ENCODE measurements at places on chromosomes 7 and 10.

DNA sequence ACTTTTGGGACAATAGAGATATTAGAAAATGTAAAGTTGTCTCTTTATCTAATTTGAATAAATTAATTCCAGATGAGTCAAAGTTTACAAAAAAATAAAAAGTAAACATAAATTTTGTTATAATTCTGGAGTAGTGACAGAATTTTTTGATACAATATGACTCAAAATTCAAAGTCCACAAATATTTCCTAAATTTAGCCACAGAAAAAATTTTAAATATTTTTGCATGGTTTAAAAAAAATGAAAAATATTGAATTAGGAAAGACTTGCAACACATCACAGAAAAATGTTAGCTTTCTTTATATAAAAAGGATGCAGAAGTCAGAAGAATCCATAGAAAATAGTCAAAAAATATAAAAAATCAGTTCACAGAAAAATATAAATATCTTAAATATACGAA lies 117.7 kb downstream of the ARHGAP21 start:
- no peak for DNase-seq

- no peak for DNase-seq
Measured at GRCh38 chr7:148325208-148325607, 265.4 kb upstream of the C7orf33 start.

- DNase-seq: no peak
Measured at GRCh38 chr10:101506829-101507661, 81.0 kb downstream of the POLL start.

- DNase-seq: no peak
Measured at GRCh38 chr7:86644282-86645224, 844 bp downstream of the GRM3 start.

- no peak for DNase-seq
Measured at GRCh38 chr7:152871678-152872060, 112.1 kb downstream of the ACTR3B start.

- no peak for DNase-seq
Measured at GRCh38 chr10:102800611-102801335, 36.4 kb downstream of the CYP17A1 start.

DNA sequence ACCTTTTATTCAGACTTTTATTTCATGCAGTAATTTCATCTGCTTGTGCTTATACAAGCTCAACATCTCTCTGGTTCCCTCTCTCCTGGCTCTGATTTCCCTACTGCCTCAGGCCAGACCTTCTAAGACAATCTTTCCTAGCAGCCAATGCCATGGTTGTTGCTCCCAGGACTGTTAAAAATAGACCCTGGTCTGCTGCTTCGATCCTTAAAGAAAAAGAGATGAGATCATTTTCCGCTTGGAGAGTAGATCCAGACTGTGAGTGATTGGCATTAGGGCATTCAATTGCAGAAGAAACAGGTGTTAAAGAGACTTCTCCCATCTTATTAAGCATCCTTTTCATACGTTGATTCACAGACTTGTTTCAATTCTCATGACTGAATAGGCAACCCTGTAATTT lies 68.4 kb upstream of the ITGB1 start:
- no peak for DNase-seq

DNA sequence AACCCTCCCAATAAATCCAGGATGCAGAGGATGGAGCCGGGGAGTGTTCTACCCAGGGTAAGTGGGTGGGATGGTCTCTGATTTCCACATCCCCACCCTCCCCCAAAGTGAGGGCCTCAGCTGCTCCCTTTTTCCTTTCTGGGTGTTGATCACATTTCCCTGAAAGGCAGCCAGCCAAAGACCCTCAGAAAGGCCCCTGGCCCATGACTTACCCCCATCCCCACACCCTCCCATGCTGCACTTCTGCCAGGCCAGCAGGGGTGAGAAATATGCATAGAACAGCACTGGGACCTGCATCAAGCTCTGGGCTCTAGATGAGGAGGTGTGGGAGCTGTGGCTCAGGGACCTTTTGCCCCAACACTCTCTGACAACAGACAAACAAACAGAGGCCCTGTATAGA lies 927.3 kb upstream of the ZNF722 start:
- DNase-seq: no peak

DNA sequence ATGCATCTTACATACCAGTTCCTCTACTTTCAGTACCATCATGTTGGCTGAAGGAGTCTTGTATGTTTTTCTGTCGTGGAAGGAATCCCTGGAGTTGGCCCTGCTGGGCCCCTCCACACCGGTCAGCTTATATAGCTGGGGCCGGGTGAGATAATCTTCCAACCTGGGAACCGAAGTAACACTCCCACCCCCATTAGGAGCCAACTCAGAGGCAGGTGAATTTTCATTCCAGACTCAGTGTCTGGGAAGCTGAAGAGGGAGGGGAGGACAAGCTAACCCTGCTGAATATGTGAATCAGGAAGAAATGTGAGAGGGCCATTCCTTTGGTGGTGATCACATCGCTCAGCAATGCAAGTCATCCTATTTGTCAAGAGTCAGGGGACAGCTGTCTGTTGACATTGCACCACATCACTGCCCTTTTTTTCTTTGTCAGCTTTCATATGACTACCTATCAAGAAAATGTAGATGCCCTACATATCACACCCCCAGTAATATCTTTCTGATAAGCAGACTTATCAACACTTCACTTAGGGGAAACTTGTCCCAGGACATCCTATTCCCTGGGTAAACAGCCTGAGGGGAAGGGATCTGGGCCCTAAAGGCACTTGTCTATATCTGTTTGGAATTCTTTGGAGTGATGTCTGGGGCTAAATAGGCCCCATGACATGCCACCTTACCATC lies at the start of gene ANKRD1:
Gene ANKRD1, minus strand, starts transcription at position 102 of the 681 bp plus-strand sequence. Its CDS starts 60 bp downstream, at position 42.
- no peak for DNase-seq

DNA sequence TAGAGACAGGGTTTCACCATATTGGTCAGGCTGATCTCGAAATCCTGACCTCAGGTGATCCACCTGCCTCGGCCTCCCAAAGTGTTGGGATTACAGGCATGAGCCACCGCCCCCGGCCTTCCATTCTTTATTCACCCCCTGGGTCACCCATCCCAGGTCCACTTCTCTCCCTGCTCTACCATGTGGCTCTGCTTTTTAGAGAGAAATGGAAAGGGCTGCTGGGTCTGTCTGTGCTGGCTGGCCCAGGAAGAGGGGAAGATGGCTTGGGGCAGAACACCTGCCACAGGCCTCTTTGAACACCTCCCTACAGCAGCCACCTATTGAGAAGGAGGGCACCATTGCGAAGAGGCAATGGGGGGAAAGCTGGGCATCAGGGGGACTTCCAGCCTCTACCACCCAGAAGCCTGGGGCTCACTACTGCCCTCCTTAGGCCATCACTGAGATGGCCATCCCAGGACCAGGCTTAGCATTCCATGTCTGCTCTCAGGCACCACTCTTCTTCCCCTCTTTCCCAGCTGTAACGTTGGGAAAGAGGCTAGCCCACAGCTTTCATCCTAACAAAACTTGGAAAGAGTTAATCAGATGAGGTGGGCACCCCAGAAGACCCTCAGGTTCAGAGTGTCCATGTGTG lies 256.3 kb downstream of the GRID1 start:
- DNase-seq: no peak

DNA sequence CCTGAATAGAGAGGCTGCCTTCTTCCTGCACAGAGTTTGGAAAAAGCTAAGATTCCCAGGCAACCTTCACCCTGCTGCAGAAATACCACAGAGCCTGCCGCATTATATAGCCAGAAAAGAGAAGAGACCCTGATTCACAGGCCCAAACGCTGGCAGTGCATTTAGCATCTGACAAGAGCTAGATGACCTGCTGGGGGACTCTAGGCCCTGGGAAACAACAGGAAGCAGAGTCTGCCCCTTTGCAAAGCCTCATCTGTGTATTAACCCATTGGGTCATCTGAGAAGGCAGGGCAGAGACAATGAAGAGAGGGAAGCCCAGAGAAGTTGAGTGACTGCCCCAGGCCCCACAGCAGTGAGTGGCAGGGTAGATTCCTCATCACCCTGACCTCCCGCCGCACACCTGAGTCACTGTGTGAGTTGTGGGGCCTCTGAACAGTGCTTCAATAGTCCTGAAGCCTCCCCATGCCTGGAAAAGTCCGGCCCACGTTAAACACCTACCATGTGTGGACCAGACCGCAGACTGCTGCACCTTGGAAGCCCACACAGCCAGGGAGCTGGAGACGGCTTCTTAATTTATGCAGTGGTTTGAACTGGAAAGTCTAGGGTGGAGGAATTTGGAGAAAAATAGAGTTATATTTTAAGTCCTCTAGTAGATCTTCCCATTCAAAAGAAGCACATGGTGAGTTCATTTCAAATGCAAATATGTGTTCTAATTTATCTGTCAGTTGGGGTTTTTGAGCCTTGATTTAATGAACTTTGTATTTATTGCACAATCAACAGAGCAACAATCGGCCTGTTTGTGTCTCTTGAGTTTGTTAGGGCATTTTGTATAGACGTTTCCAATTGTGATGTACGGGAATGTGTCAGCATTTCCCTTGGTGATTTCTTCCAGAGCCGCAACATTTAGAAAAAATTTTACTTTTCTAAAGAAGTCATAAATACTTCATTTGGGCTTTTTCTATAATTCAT lies 80.4 kb upstream of the GPR26 start:
- no peak for DNase-seq

- no peak for DNase-seq
Measured at GRCh38 chr10:12717981-12718707, 283.4 kb downstream of the CCDC3 start.

DNA sequence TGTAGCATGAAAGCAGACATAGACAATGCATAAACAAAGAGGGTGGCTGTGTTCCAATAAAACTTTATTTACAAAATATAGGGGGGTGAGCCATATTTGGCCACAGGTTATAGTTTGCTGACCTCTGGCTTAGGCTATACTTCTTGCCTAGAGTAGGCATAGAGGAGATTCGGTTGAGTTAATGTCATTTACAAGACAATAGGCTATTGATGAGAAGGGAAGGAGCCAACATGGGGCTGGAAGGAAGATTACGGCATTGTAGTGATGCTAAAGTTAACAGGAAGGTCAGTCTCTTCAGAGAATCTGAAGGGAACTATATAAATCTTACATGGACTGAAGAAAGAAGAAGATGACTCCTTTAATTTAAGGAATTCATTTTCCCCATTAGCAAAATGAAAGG lies 463.5 kb downstream of the HTR7 start:
- no peak for DNase-seq

DNA sequence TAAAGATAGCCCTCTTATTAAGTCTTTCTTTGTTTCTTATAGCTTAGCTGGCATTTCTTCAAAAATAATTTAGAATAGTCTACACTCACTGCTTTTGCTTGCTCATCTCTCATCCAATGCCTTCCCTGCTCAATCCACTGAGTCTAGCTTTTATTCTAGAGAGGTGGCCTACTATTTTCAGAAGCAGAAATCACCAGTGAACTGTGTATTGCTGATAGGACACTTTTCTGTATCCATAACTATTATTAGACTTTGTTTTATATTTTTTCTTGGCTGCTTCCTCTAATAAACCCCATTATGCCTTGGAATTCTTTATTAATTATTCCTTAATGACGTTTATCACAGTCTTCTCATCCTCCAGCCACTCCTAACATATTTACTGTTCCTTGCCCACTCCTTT lies 206.8 kb downstream of the SEMA3A start:
- no peak for DNase-seq

DNA sequence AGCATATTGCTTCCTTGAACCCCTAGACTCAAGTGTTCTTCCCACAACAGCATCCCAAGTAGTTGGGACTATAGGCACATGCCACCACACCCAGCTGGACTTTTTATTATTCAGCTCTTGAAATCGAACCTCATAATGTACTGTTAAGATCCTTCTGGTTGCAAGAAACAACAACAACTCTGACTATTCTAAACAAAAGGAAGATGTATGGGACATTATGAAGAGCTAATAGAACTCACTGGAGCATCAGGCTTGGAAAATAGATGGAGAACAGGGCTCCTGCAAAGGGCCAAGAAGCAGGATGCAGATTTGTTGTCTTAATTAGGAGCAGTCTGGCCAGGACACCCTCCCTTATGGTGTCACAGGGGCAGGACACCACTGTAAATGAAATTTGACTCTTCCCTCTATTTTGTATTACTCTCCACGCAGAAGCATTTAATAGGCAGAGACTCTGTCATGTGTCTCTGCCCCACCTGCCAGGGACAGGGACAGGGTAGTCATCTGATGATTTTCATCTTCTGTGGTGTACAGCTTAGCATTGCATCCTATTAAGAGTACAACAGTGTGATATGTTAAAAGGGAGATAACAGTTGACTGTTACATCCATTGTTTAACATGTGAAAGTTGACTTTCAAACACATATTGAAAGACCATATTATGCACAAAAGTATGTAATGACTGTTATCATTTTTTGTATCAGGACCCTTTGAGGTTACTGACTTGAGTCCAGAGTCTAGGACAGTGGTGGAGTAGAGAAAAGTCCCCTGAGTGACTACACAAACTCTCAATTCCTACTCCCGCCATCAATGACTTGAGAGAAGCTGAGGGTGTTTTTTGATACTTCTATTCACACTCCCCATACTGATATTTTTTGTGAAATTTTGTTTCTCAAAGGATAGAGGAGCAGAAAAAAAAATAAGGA lies 157.3 kb downstream of the LRRC4 start:
- no peak for DNase-seq

DNA sequence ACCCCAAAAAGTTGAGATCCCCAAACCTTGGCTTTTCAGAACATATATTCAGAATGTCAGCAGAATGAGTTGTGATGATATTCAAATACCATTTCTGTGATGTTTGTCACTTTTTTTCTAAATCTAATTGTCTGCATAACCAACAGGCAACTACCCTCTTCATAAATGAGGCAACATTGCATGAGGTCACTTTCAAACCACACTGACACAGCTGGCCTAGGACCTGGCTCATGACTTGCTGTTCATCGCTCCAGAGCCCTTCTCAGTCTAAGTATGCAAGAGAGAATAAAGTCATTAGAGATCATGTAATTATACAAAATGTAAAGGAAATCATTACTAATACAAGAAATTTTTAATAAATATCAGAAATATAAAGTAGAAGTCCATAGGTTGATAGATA lies 681.9 kb downstream of the GRM8 start:
- no peak for DNase-seq

- no peak for DNase-seq
Measured at GRCh38 chr7:81175275-81175940, 256.6 kb upstream of the SEMA3C start.

DNA sequence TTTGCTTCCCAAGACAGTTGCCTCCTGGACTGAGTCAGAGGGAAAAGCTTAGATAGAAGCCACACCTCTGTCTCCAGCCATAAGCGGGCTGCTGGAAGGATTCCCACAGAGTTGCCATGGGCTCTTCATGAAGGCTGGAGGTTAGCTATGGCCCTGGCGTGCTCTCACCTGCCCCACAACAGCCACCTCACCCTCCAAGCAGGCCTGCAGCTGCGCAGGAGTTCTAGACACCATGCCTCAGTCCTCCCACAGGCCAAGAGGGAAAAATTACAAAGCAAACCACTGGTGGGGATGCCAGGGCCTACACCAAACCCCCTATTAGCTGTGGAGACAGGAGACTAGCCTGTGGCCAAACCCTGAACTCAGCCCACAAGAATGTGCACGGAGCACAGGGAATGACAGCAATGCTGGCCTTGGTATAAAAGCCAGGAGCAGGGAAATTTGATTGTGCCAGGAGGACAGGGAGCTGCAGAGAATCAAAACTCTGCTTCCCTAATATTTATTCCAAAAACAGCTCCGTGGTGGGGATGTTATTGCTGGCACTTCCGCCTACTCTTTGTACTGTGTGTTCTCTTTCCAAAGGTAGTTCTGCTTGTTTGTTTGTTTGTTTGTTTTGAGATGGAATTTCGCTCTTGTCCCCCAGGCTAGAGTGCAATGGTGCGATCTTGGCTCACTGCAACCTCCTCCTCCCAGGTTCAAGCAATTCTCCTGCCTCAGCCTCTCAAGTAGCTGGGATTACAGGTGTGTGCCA lies 60.3 kb upstream of the STK17A start:
- DNase-seq: peak; percentile 85

GRCh38 chr10:581776-582330 lies 107.6 kb downstream of the DIP2C start:
- DNase-seq: no peak
